ENCODE measurements at places on chromosomes 4 and X.

- peak; percentile 68 for DNase-seq
These were observed 6.5 kb downstream of the ZNF185 start for GRCh38 chrX:152904151-152905080.

DNA sequence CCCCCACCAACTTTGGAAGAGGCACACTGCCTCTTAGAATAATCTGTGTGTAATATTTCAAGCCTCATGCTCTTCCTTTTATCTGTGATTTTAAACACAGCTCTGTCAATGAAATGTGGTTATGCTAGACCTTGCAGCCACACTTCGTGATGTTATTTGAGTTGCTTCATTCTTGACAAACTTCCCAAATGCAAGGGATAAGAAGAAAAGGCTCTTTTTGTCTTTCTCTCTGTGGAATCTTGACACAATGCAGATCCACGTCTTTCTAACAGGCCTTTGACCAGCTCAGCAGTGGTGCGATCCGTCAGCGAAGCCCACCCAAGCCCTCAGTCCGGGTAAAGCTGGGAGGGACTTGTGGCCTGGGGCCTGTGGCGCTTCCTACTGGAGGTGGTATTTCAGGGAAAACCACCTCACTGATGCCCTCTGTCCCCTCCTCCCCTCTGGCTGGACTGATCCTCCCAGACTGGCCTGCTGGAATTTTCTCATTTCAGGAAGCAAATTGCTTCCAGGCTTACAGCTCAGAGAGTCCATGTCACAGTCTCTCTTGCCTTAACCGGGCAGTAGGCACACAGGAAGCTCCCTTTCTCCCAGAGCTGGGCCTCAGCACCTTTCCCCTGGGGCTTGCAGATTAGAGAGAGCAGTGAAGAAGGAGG, 19.5 kb upstream of the CCKAR start:
- DNase-seq = no peak

DNA sequence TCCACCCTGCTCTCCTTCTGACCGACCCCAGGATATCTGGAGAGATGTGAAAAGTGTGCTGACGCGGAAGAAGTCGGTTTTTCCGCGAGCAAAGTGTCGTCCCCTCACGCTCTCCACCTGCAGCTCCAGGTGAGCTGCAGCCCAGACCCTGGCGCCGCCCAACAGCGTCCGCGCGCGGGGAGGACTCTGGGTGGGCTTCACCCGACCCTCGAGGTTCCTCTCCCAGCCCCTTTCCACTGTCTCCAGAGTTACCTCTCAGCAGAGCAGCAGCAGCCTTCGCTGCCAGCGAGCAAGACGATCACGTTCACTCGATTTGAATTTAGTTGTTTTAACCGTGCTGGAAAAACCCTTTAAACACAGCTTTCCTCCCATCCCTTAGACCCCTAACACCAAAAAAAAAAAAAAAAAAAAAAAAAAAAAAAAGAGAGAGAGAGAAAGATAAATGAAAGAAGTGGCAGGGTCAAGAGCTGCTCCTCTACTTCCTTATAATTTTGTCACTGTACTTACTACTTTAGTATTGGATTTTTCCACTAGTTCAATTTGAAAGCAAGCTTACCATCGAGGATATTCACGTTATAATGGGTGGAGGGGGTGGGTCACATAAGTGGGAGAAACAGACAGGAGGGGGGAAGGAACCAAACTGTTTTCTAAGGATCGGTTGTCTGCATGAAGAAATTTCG, 758 bp upstream of the NR3C2 start:
- DNase-seq = no peak

DNA sequence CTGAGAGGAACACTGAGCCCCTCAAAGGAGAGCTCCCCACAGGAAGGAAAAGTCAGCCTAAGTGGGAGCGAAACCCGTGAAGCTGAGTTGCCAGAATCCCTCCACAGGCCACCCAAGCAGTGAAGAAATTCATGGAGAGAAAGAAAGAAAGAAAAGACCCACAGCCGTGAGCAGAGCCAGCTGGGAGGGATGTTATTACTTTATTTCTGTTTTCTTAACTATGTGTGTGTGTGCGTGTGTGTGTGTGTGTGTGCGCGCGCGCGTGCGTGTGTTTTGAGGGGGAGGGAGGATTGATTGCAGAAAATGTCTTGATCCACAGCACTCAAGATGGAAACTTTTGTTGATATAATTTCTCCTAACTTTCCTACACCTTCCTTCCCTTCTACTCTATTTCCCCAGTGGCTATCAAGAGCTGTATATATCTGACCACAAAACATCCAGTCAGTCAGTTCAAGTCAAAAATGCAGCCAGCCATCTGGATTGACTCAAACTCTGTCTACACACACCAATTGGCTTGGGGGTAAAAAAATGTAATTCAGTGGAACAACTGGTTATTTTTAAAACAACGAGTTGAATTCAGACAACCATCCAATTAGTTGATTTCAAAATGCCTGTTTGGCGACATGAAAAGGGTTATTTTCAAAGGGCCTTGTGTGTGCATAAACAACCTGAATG, 13.8 kb upstream of the GPC3 start:
- no peak for DNase-seq

DNA sequence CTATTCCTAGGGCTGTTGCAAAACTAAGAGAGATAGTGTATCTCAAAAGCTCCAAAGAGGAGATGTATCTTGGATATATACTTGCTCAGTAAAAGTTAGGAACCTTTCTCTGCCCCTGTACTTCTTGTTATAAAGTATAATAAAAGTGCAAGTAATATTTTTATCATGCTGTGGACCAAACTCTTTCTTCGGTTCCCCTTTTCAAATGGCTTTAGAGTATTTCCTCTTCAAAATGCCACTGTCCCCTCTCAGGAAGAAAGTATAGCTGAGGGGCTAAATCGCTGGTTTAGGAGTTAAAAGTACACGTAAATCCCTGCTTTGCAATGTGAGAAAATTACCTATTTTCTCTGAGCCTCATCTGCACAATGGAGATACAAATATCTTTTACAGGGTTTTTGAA, 169.1 kb upstream of the FTHL17 start:
- no peak for DNase-seq

DNA sequence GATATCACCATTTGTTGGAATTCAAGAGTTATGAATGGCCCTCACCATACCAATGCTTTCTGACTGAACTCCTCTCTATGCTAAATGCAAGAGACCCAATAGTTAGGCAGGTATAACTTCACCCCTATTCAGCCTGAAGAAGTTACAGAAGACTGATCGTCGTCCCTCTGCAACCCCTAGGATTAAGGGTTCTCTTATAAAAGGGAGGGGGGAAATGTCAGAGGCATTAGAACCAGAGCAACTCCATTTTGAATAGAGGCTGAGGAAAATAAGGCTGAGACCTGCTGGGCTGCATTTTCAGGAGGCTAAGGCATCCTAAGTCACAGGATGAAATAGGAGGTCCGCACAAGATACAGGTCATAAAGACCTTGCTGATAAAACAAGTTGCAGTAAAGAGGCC, 494.3 kb downstream of the SPRY1 start:
- no peak for DNase-seq

DNA sequence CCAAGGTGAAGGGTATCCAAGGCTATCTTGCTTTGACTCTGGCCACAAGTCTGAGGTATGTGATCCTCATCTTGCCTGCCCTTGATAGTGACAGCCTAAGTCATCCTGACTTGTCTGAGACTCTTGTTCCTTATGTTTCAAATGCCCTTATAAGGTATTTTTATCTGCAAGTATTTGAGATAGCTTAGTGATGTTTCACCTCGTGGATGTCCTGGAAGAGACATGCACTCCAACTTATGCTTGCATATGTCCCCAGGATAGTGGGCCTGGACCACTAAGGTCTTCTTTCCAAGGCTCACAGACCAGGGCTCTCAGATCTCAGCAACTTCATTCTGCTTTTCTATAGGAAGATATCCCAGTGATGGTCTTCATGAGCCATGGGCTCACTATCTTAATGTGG, 120.5 kb upstream of the WDR1 start:
- DNase-seq = no peak

DNA sequence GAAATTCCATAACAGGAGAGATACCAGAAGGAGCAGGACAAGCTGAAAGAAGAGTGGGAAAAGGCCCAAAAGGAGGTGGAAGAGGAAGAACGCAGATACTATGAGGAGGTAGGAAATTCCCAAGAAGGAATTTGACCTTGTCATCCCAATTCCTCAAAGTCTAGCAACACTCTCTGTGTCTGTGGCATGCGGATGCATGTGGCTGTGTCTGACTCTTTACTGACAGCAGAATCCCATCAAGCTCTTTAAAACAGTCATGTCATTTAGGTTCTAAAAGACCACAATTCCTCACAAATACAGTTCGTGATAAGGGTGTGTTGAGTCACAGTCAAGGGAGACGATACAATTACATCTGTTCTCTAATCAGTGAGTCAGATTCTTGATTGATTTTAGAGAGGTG, 68.5 kb downstream of the PHOX2B start:
- peak; percentile 12 for DNase-seq

DNA sequence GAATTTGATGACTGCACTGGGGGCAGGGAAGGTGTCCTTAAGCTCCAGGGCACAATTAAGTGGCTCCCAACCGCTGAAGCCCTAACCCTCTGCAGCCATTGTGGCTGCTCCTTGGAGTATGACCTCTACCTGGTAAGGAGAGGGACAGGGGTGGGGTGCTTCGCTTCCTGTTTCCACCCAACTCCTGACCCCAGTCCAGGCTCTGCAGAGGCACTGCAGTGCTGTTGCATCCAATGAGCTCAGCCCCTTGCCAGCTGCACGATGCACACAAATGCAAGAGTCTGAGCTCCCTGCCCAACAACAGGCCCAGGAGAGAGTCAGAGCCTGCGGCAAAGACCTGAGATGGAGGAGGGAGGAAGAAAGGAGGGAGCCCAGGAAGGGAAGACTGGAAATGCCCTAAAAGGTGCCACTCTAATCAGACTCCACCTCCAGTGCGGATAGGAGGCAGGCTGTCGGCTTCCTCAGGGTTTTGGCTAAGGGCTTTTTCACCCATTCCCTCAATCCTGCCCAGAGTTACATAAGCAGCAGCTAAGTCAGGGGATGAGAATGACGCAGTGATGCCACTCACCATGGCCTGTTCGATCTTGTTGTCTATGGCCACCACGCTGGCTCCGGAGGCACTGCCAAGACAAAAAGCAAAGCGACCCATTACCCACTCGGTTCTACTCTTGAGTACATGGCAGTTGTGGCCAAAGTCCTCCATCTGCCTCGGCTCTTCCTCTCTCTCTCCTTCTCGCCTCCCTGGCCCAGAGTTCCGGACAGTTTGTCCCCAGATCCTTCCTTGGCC, 60.1 kb downstream of the TSC22D3 start:
- DNase-seq = no peak

DNA sequence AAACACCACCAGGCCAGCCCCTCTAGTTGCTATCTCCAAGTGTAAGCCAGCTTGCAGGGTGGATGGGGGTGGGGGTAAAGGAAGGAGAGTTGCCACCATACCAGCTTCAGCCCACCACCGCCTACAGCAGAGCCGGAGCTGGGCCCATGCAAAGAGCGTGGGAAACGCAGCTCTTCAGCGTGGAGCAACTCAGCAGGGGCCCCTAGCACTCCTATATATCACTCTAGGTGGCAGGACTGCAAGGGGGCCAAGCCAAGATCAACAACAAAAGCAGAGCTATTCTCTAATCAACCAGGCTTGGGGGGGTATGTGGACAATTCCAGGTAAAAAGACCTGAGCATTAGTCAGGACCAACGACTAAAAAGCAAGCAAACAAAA, 35.5 kb upstream of the IQSEC2 start:
- no peak for DNase-seq
